ENCODE measurements at places on chromosomes 13 and 19.

- DNase-seq = no peak
These were observed 42.9 kb upstream of the KLF2 start for GRCh38 chr19:16281743-16282142.

DNA sequence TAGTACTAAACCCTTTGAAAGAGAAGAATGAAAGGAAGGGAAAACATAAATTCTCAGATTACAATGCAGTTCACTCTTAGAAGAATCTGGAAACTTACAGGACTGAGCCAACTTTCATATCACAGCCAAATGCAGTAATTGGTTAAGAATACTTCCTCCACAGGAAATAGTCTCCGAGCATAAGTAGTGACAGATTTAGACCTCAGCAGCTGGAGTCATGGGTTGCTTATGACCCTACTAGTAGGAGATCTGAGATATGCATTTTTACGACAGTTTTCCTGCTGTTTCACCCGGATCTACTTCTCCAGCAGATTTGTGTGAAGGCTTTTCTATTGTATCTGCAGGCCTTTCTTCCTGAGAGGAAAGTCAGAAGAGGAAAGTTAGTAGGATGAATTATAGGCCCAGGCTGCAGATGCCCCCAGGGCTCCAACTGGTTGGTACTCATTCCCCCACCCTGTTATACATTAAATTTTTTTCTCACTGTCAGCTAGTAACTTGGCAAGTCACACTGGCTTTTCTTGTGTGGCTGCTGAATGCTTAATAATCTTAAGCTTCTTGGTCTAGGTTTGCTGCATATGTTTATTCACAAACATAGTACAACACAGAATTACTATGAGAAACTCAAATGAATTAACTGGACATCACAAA is 1241.5 kb upstream of the MIR17HG start:
- no peak for DNase-seq

DNA sequence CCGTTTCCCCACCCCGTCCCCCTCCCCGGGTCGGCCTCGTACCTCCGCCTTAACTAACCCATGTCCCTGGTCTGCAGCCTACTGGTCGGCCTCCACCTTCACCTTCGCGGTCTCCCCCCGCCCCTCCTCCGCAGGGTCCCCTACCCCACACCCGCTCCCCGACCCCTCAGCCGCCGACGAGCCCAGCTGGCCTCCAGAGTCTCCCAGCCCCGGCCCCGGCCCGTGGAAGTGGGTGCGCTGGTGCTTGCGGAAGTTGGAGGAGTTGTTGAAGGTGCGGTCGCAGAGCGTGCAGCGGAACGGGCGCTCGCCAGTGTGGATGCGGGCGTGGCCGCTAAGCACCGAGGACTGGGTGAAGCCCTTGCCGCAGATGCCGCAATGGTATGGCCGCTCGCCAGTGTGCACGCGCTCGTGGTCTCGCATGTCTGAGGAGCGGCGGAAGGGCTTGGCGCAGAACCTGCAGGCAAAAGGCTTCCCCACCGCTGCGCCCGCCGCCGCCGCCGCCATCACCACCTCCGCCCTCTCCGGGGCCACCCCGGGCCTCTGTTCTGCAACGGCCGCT is 2.6 kb downstream of the ZNF784 start:
- no peak for DNase-seq

DNA sequence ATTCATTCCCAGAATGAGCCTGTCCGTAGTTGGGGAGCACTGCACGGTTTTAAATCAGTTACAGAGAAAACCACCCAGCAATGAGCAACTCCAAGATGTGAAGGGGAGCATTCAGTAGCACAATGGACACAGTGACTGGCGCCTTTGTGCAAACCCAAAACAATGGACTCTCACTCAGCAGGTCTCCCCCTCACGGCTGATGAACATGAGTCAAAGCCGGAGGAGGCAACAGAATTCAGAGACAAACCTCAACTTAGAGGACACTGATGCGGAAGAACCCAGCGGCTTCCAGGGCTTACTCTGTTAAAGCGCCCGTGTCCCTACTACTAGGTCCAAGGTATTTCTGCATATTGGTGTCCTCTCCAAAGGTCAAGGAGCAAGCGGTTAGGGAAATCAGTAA is 17.7 kb downstream of the PLEKHF1 start:
- no peak for DNase-seq

DNA sequence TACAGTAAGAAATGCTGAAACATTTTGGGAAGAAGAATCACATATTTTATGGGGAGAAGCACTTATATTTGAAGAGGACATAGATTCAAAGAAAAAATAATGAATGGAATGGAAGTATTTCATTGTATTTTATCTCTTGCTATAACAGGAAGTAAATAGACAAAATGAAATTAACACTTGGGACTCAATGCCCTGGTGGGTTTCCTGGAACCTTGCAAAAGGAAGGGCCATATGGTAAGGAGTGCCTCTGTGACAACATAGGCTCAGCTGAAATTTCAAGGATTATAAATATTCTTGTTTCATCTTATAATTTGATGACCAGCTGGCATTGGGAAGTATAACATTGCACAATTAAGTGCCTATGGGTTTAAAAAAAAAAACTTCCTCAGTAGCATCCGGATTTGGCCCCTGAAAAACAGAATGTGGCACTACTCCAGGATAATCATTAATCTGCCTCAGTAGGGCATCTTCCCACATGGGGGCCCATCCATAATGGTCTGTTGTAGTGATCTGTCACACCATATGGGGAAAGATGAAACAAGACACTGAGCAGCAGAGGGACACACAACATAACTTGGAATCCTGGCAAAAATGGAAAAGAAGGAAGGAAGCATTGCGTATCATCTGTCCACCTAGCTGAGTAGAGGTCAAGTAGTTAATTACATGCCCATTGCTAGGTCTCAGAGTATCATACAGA is 321.6 kb downstream of the NDFIP2 start:
- no peak for DNase-seq

GRCh38 chr19:42140125-42140754 is 8.0 kb upstream of the POU2F2 start:
- DNase-seq = peak; percentile 29

DNA sequence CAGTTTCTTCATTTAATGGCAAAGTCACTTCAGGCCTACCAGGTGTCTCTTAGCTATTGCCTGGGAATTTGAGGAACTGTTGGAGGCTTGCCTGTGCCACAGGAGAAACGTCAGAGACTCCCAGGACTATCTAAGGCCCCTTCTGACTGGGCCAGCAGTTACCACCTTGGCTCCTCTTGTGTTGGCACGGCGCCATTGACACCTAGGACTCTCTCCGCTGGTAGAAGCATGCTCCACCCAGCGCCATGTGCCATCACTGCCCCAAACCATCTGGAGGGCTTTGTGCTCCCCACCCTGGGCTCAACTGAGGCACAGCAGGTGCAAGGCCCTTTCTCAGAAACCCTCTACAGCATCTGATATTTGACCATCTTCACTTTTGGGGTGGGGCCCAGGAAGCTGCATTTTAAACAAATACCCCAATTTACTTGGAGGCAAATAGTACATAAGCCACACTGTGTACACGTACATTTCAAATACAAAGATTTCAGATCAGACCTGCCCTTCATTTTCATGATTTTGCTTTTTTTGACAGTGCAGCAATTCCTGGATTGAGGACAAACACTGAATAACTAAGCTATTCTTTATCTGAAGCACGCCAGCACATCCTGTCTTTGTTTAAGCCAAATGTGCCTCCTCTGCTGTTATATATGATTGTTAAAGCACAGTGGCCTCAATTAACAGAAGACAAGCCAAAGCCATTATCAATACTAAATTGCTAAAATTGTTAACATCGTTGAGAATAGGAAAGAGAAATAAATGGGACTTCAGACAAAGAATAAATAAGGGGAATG is 59.9 kb upstream of the TPP2 start:
- no peak for DNase-seq

DNA sequence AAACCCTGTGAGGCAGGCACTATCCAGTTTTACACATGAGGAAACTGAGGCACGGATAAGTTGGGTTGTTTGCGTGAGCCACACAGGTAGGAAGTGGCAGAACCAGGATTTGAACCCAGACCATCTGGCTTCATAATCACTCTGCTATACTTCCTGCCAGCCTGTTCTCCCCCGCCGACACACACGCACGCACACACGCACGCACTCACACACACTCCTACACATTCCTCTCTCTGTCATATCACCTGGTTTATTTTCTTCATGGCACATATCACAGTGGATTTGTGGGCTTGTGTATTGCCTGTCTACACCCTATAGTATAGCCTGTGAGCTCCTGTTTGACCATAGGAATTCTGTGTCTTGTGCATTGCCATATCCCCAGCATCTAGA is 140.0 kb downstream of the SIPA1L3 start:
- DNase-seq = no peak

DNA sequence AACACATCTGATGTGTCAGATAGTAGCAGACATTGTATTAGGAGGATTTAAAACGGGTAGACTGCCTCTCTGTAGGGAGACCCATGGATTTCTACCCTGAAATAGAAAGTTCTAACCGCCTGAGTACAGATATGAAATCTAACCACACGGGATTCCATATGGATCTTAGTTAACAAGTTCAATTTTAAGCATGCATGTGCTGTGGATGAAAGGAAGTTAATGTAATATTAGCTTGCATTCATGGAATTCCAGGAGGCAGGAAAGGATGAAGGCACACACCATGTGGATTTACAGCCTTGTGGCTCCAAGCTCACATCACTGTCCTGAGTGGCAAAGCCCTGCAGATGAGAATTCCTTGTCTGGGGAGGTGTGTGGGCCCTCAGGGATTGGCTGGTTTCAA is 120.6 kb upstream of the IRS2 start:
- no peak for DNase-seq

DNA sequence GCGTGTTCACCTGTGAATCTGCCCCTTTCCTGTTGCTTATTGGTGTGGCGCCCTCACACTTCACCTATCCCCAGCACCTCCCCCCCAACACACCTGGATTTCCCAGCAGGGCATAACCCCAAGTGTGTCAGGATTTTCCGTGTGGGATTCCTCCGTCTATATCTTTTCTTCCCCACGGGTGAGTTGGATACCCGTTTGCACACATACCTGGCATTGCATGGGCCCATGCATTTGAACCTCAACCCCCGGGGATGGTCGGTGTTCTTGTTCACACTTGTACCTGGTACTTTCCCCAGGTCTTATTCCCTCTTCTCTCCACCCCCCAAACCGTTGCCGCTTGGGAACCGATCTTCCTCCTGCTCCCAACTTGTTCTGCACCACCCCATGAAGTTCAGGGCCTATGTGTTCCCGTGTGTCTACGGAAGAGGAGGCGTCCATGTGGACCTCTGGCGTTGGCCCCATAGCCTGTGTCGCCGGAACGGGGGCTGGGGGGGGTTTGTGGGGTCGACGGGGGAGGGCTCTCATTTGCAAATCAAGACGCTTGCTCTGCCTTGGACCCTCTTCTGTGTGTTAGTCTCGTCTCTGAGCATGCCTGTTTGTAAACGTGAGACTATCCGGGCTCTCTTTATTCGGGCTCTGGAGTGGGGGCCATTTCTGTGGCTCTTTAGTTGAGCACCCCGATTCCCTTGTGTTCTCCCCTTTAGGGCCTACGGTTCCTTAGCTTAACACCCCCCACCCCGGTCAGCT is 1.7 kb downstream of the PRR12 start:
- peak; percentile 58 for DNase-seq

GRCh38 chr13:67557642-67558241 is 327.6 kb upstream of the PCDH9 start:
- no peak for DNase-seq

GRCh38 chr19:32767951-32768679 is 48.5 kb downstream of the TDRD12 start:
- no peak for DNase-seq

GRCh38 chr19:34734537-34735103 is 577 bp downstream of the ZNF181 start:
- DNase-seq = peak; percentile 48

DNA sequence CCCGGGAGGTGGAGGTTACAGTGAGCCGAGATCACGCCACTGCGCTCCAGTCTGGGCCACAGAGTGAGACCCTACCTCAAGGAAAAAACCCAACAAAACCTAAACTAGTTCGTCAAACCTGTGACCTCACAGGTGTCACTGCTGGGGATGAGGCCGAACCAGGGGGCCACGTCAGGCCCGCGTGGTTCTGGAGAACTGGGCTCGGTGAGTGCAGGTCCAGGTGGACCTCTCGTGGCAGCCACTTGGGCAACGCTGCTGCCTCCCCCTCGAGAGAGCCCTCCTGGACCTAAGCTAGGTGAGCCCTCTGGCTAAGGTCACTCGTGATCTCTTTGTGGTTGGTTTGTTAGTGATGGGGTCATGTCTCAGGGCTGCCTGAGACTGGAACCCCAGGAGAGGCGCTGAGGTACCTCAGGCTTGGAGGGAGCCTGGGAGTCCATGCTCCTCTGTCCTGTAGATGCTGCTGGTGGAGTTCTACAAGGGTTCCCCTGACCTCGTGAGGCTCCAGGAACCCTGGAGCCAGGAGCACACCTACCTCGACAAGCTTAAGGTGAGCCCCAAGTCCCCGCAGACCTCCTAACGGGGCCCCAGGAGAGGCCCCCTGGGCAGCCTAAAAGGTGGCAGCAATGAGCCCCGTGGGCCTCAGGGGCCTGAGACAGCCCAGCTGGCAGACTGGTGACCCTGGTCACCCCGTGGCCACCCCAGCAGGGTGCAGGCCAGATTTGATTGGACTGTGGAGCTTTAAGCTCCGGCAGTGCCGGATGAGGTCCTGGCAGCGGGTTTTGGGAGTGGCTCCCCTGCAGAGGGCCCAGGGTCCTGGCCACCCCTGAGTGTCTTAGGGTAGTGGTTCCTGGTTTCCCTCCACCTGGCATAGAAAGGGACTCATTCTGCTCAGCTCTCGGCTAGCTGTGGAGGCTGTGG is 15.6 kb downstream of the MPND start:
- no peak for DNase-seq

DNA sequence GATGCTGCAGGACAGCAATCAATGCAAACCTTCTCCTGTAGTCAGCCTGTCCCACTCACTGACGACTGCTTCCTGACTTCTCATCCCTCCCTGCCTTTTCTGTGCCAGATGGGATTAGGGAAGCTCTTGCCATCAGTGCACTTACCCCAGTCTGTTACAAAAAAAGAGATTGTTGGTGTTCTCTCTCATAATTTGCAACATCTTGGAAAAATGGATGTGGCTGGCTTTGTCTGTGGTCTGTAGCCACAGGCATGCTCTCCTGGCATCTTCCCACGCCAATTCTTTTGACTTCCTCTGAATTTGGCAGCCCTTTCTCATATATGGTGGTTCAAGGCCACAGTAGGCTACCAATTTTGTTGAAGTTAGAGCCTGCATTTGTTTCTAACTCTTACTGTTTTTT is 11.6 kb upstream of the HTR2A start:
- no peak for DNase-seq

GRCh38 chr13:42478531-42479156 is 95.3 kb upstream of the TNFSF11 start:
- DNase-seq = no peak

DNA sequence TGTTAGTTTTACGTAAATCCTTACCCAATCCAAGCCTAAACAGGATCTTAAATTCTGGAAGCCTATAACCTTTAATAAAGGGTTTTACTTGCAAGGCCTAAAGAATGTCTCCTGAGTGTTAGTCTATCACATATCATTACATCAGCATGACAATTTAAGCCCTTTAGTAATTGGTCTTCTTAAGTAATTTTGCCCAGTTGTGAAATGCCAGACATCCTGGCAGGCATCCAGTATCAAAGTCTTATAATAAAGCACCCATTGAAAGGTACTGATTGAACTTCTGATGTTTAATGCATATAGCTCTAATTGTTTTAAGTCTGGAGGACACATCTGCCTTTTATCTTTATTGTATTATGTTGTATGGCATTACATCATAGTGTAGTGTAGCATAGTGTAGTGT is 1078.9 kb downstream of the SLITRK1 start:
- no peak for DNase-seq

GRCh38 chr13:52001120-52001731 is 10.0 kb downstream of the ATP7B start:
- no peak for DNase-seq

Data from colonic mucosa (tissue), 4 donors.